ENCODE measurements at places on chromosomes 7 and 10. TPM values are rescaled to one million over a fixed set of nuclear protein-coding genes. Genes with fewer than 3 reads are reported as not detected.

Gene CPN1
- not detected for total RNA-seq

Gene ZNF518A
- 19.4 TPM for total RNA-seq

Gene SSBP1
- total RNA-seq: 233 TPM

Gene PROSER2
- 2.8 TPM for total RNA-seq

Gene UBE2D1
- 9.2 TPM for total RNA-seq

Gene PILRA
- total RNA-seq: 4.6 TPM

Gene GNG11
- 32.2 TPM for total RNA-seq

Gene SFTPA2
- 2.3 TPM for total RNA-seq

Gene AQP1
- total RNA-seq: 18.4 TPM

Gene CYP3A4
- 11.0 TPM for total RNA-seq

All from thymus (tissue), 14 donors.